ENCODE measurements at places on chromosomes 2 and 18.

GRCh38 chr2:38572167-38572566 lies 30.6 kb downstream of the HNRNPLL start:
- DNase-seq: no peak

DNA sequence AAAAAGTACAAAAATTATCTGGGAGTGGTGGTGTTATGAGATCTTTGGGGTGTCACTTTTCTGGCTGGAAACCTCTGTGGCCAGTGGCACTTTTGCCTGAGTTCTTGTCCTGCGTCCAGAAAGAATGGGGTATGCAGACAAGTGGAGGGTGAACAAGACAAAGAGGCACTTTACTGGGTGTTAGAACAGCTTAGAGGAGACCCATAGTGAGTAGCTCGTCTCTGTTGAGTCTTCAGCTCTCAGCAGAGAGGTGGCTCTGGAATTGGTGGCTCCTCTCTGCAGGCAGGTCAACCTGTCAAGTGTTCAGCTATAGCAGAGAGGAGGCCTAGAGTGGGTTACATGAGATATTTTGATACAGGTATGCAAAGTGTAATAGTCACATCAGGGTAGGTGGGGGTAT lies 26.1 kb downstream of the CRYGD start:
- no peak for DNase-seq

DNA sequence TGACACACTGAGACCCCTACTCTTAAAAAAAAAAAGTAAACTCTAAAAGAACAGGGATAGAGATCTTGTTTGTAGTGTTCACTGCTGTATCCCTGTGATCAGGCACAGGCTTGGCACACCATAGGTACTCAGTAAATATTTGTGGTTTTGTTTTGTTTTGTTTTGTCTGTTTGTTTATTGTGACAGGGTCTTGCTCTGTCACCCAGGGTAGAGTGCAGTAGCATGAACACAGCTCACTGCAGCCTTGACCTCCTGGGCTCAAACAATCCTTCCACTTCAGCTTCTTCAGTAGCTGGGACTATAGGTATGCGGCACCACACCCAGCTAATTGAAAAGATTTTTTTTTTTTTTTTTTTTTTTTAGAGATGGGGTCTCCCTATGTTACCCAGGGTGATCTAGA lies 3.4 kb downstream of the FKBP1B start:
- DNase-seq: no peak

GRCh38 chr18:48290162-48290926 lies 118.8 kb downstream of the ZBTB7C start:
- DNase-seq: no peak
